Activated CD8-positive, alpha-beta T cell treated with anti-CD3 and anti-CD28 coated beads, Interleukin-2, amount 10 ng/mL, durations not matched to agents 7 days and 5 days (primary cell): ENCODE measurements at places on chromosomes 12 and 14.

DNA sequence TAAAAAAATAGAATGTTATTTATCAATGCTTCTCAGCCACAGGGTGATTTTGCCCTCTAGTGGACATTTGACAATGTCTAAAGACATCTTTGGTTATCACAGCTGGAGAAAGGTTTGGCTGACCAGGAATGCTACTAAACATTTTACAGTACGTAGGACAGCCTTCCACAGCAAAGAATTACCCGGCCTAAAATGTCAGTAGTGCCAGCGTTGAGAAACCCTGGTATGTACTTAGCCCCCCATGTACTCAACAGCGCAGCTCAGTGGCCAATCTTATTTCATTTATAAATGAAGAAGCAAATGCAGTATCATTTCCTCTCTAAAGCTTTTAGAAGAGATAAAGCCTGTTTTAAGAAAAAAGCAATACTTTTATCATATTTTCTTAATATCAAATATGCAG is 5.8 kb downstream of the MARK3 start:
- DNase-seq = peak; percentile 74

GRCh38 chr12:104816845-104817503 is 141.1 kb downstream of the SLC41A2 start:
- DNase-seq = no peak

DNA sequence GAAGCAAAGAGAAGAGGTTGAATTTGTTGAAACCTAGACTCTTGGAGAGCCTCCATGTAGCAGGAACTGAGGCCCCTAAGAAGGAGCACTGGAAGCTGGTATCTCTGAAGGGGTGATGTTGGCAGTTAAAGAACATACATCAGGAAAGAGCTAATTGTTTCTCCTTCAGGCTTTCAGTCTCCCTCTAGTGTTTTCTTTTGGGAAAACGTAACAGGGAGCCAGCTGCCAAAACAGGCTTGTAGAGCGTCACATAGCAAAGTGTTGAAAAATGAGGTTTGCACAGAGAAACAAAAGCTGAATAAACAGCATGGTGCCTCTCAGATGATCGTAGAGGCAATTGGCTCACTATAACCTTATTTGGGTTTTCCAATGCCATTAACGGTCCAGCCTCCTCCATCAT is 46.9 kb upstream of the CAND1 start:
- DNase-seq = no peak

GRCh38 chr14:63457498-63457897 is 85.7 kb downstream of the PPP2R5E start:
- no peak for DNase-seq

- DNase-seq = no peak
Measured at GRCh38 chr14:29630566-29631160, 297.0 kb downstream of the PRKD1 start.

DNA sequence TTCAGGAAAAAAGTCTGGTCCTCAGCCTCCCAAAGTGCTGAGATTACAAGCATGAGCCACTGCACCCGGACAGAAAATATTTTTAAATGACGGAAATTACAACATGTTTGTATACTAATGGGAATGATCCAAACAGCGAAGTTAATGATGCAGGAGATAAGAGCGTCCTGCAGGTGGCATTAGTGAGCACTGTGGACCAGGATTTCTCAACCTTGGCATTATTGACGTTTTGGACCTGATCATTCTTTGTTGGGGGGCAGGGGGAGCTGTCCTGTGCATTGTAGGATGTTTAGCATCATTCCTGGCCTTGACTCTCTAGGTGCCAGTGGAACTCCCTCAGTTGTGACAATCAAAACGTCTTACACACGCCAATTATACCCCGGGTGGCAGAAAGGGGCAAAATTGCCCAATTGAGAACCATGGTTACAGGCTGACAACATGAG is 34.1 kb downstream of the SCFD1 start:
- peak; percentile 39 for DNase-seq

GRCh38 chr12:70074510-70074909 is 168.7 kb upstream of the CNOT2 start:
- DNase-seq = no peak

- DNase-seq = no peak
Measured at GRCh38 chr12:51192284-51192671, 19.3 kb upstream of the TFCP2 start.

DNA sequence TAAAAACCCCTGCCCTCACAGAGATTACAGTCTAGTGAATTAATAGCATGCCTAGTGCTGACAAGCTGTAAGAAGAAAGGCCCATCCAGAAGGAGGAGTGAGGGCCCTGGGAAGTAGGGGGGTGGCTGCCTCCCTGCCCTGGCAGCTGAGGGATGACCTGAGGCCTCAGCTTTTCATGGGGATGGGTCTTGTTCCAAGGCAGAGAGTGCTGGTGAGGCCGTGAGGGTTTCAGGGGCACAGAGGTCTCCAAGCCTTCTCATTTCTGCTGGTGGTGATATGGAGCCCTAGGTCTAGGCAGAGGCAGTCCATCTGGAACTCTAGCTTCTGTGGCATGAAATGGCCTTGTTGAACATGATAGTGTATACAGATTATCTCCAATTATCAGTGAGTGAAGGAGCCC is 114.4 kb downstream of the ZFP36L1 start:
- no peak for DNase-seq

DNA sequence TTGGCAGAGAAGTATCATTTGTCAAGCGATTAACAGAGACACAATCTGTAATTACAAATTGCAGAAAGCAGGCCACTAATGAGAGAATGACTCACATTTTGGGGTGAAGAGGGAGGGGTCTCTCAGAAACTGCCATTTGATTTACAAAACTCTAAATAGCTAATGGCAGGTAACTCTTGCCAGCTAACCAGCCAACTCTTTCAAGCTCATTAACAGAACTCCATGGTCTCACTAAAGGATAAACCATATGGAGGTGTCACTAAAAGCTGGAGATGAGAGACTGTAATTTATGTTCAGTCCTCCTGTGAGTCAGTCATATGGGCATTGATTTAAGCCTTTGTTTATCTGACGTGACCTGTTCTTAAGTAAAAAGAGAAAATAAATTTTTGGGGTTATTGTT is 336.4 kb downstream of the FOXG1 start:
- DNase-seq = no peak

GRCh38 chr12:7667125-7667524 is 1.4 kb upstream of the APOBEC1 start:
- no peak for DNase-seq
